Breast epithelium (tissue), 4 donors: ENCODE measurements at places on chromosomes 1 and 21. TPM values are rescaled to one million over a fixed set of nuclear protein-coding genes. Genes with fewer than 3 reads are reported as not detected.

DNA sequence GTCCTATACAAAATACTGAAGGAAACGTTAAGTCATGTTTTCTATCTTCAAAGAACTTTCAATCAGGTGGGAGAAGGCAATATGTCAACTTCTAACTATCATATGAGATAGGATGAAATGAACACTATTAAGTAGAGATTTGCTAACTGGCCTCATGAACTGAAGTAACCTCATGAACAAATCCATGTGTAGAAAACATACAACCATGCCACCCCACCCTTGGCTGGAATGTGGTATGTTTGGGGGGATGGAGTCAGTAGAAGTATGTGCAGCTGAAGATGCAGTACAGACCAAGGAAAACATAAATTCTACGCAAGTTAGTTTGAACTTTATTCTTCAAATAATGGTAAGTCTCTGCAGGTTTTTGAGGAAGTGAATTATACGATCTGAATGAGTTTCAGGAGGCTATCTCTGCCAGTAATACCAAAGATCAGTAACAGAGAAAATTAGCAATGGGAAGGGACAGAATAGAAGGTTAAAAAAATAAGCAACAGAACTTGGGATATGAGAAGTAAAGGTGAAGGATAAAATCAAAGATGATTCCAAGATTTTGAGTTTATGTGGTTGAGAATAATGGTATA, 4.5 kb downstream of the TRMT1L start:
- DNase-seq, result no peak

OR2T2 gene
- not detected for total RNA-seq

GRCh38 chr21:32728456-32728839, 635 bp upstream of the SYNJ1 start:
- DNase-seq, result no peak

GRCh38 chr1:160211046-160211790, 6.0 kb downstream of the PEA15 start:
- DNase-seq, result no peak

DNA sequence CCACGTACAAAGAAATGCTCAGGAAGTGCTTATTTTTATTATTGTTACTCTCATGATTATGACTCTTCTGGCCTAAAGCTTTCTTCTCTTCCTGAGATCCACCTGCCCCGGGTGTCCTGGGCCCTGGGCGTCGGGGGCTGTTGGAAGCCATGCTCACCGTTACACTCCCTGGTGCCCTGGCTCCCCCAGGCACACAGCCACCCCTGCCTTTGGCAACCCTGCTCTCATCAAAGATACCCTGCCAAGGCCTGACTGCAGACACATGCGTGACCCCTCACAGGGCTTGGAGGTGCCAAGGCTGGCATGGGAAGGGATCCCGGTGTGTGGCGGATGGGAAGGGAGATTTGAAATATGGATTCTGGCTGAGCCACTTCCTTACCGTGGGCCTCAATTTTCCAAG, 3.3 kb upstream of the KISS1 start:
- no peak for DNase-seq

- DNase-seq, result no peak
Measured at GRCh38 chr1:174693085-174693484, 245.3 kb downstream of the GPR52 start.

- DNase-seq, result no peak
Measured at GRCh38 chr1:207752456-207752998, 673 bp downstream of the CD46 start.
